ENCODE measurements at places on chromosomes 3 and 15. TPM values are rescaled to one million over a fixed set of nuclear protein-coding genes. Genes with fewer than 3 reads are reported as not detected.
A peak's percentile ranks its signal among the peaks of the same experiment; 100 is the strongest.

DNA sequence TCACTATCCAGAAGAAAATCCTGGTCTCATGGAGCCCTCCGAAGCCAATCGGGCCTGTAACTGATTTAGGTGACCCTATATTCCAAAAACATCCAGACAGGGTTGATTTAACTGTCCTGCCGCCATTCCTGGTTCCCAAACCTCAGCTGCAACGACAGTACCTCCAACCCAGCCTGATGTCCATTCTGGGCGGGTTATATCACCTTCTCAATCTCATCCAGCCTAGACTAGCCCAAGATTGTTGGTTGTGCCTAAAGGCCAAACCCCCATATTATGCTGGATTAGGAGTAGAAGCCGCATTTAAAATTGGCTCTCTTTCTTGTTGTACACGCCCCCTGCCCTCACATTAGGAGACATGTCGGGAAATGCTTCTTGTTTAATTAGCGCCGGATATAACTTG lies 36.7 kb downstream of the ZBTB11 start:
- no peaks in the 10 kb centered on the region for H3K4me1 ChIP-seq
- H3K4me3 ChIP-seq, result no peak overlapping the region
- DNase-seq, result no peak
- H3K36me3 ChIP-seq, result no peaks in the 10 kb centered on the region
- no peaks in the 10 kb centered on the region for H3K27me3 ChIP-seq
- H3K27ac ChIP-seq, result no peak overlapping the region

NTRK3 gene
- 0.57 TPM for total RNA-seq

GRCh38 chr3:25027650-25028049 lies 400.4 kb upstream of the RARB start:
- H3K27ac ChIP-seq, result no peak overlapping the region
- H3K36me3 ChIP-seq, result no peaks in the 10 kb centered on the region
- DNase-seq, result no peak

IMPG2 gene
- 0.52 TPM for total RNA-seq

GRCh38 chr3:127427666-127428065 lies 139.8 kb upstream of the PRR20G start:
- no peak overlapping the region for H3K27ac ChIP-seq
- no peaks in the 10 kb centered on the region for H3K4me1 ChIP-seq
- no peak overlapping the region for H3K4me3 ChIP-seq
- H3K27me3 ChIP-seq, result peaks cover 52% of the 10 kb centered on the region
- H3K36me3 ChIP-seq, result no peaks in the 10 kb centered on the region

DNA sequence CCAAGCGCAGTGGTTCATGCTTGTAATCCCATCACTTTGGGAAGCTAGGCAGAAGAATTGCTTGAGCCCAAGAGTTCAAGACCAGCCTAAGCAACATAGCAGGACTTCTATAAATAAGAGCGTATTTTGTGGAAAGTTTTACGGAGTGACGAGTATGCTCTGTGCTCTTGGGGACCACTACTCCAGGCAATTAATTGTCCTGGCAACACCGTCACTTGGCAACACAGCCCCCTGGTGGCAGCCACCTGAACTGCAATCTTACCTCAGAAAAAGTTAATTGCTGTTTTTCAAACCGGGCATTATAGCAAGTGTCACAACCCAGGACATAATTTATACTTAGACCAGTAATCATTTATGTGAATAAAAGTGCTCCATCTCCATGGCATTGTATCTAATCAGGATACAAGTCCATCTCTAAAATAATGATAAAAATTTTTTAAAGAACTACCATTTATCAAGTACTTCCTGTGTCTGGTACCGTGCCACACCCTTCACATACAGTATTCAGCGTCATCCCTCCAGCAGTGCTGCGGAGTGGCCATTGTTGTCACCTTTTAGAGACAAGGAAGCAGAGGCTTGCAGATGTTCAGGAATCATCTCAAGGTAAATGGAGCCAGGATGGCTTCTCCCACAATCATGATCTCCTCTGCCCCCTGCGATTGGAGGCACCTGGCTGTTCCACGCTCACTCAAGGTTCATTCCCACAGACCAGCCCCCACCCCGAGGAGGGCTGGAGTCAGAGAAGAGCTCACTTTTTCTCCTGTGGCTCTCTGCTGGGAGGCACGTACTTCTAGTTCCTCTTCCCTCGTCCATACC lies 34.5 kb downstream of the PLA2G4D start:
- H3K4me3 ChIP-seq, result no peak overlapping the region
- DNase-seq, result peak; percentile 61
- H3K27me3 ChIP-seq, result peaks cover 2% of the 10 kb centered on the region
- no peak overlapping the region for H3K27ac ChIP-seq
- H3K4me1 ChIP-seq, result peaks cover 4% of the 10 kb centered on the region
- H3K36me3 ChIP-seq, result no peaks in the 10 kb centered on the region

GRCh38 chr15:78615151-78615589 lies 5.6 kb downstream of the CHRNA3 start:
- H3K27ac ChIP-seq, result no peak overlapping the region
- no peak overlapping the region for H3K4me3 ChIP-seq
- H3K4me1 ChIP-seq, result peaks cover 19% of the 10 kb centered on the region
- DNase-seq, result no peak

ADIPOQ gene
- total RNA-seq, result not detected

DNA sequence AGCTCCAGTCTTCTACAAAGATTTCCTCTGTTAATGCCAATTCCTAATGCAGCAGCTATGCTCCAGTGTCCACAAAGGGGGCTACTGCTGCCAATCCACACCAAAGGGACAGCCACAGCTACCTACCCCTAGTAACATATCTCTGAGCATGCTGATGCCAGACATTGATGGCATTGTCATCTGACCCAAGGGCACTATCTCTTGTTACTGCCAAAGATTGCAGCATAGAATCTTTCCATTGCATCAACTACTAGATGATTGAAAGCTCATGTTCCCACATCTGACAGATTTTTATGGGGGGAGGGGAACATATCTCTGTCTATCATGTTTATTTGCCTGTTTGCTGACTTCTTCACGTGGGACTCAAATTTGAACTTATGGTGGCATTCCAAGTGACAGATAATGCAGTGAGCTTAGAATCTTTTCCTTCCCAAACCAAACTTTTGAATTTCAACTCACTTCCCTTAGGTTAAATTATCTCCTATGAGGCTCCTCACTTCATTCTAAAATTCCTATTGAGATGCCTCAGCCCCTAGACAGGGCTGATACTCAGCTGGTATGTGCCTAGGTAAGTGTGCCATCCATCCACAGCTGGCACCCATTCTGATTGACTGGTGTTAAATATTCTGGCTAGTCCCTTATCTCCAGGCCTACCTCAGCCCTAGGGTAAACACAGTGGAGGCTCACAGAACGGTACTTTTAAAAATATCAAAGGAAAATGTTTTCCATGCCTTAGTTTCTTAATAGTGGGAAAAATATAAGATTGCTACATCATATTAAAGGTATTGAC lies 100.3 kb downstream of the STRIT1 start:
- DNase-seq, result no peak
- no peaks in the 10 kb centered on the region for H3K27me3 ChIP-seq
- no peaks in the 10 kb centered on the region for H3K4me1 ChIP-seq
- H3K27ac ChIP-seq, result no peak overlapping the region
- H3K4me3 ChIP-seq, result no peak overlapping the region

ELL3 gene
- 3.2 TPM for total RNA-seq

DNA sequence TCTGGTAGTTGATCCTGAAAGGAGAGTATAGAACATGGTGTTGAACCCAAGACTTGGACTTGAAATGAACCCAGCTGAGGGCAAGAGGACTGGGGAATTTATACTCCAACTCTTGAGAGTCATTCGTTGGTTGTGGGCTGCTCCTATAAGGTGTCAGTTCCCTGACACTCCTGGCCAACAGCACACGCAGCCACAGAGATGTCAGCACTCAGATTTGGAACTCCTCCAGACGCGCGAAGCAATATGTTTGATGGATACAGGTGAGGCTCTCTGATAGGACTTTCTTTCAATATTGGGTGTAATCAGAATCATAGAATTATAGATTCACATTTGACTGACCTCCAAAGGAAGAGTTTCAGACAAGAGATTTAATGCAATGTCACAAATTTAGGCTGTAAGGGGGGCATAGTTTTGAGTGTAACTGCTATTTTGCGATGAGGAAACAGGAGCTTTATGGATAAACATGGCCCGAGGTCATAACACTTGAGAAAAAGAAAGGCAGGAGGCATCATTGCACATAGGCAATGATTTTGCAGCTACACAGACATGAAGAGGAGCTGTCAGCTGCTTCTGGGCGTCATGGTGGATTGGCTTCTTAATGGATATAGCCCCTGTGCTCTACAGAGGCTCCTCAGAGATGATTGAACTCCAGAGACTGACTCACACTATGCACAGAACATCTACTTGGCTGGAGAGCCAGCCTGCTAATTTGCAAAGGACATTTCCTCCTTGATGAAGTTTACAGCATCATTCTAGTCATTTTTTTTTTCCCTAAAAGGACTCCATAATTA lies 569.2 kb upstream of the RGMA start:
- no peak overlapping the region for H3K4me3 ChIP-seq
- no peaks in the 10 kb centered on the region for H3K27me3 ChIP-seq
- no peak overlapping the region for H3K27ac ChIP-seq
- no peaks in the 10 kb centered on the region for H3K36me3 ChIP-seq
- no peak for DNase-seq
- H3K4me1 ChIP-seq, result no peaks in the 10 kb centered on the region

DNA sequence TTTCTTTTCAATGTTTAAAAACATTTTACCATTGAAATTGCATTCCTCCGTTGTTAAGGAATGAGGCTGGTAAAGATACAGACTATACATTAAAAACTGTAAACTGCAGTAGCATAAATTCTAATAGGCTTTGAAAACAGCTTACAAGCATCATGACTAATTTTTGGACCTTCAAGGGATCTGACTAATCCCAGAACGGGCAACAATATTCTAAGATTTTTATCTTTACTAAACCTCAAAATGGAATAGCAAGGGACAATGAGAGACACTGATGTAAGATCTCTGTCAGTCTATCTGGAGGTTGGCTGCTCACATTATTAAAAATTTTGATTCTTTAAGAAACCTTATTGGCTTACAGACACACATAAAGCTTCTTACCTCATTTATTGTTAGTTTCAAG lies 74.7 kb downstream of the BTD start:
- H3K27ac ChIP-seq, result no peak overlapping the region
- no peak overlapping the region for H3K4me3 ChIP-seq
- no peak for DNase-seq
- peaks cover 39% of the 10 kb centered on the region for H3K36me3 ChIP-seq
- H3K27me3 ChIP-seq, result no peaks in the 10 kb centered on the region

DNA sequence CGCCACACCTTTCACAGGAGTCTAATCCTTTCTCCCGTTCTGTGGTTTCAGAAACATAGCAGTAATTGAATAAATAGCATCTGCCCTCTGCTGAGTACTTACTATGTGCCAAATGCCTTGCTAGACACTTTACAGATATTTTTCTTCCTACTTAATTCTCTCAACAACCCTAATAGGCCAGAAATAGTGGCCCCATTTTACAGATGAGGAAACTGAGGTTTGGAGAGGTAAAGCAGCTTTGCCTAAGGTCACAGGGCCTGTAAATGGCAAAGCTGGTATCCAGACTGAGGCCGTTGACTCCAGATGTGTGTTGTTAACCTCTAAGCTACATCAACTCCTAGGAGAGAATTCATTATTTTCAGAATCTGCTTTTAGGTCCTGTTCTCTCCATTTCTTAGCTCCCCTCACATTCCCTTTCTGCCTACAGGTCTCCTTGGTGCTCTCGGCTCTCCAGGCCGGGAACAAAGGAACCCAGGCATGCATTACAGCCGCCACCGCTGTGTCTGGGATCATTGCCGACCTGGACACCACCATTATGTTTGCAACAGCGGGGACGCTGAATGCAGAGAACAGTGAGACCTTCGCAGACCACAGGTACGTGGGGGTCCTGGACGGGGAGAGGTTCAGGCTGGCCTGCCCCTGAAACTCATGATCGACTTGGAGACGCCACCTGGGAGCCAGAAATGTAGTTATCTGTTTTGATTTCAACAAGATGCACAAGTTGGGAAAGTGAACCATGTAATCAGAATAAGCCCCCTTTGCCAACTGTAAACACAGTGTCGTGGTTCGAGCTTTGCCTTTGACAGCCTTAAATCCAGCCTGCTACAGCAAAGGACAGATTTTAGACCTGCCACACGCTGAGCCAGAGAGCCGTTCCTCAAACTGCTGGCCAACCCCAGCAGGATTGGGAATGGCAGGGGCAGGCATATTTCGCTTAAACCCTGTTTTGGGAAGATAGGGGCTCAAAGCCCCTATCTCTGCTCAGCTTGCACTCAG lies 246.5 kb upstream of the TPM1 start:
- no peaks in the 10 kb centered on the region for H3K4me1 ChIP-seq
- DNase-seq, result no peak
- no peaks in the 10 kb centered on the region for H3K27me3 ChIP-seq
- H3K36me3 ChIP-seq, result no peaks in the 10 kb centered on the region
- no peak overlapping the region for H3K4me3 ChIP-seq

OR5K2 gene
- not detected for total RNA-seq

DNA sequence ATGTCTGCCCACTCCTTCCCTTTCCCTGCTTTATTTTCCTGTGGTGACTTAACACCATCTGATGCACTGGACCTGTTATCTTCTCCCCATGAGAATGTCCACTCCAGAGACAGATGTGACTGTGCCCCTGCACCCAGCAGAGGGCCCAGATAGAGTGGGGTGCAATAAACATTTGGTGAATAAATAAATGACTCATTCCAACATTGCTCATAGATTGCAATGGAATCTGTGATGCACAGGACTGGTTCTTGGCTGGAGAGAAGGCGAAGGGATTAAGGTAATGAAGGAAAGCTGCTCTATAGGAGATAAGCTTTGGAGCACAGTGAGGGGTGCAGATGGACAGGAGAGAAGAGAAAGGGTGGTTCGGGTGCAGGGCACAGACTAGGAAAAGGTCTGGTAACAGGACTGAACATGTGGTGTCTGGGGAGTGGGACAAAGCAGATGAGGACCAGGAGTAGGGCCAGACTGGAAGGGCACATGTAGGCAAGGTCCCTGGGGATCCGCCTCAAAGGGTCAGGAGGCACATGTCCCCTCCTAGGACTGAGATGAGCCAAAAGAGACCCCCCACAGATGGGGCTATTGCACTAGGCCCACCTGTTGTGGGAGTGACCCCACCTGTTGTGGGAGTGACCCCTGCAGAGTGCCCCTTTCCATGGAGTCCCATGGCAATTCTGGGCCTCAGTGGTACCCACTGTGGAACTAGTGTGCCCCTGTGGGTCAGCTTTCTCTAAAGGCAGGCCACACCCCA lies 17.5 kb upstream of the POC1A start:
- no peak overlapping the region for H3K4me3 ChIP-seq
- no peak overlapping the region for H3K27ac ChIP-seq
- DNase-seq, result no peak

- no peak overlapping the region for H3K4me3 ChIP-seq
- no peaks in the 10 kb centered on the region for H3K36me3 ChIP-seq
- no peak overlapping the region for H3K27ac ChIP-seq
- no peak for DNase-seq
- peaks cover 9% of the 10 kb centered on the region for H3K4me1 ChIP-seq
Measured at GRCh38 chr3:193743702-193744047, 150.7 kb downstream of the OPA1 start.

DNA sequence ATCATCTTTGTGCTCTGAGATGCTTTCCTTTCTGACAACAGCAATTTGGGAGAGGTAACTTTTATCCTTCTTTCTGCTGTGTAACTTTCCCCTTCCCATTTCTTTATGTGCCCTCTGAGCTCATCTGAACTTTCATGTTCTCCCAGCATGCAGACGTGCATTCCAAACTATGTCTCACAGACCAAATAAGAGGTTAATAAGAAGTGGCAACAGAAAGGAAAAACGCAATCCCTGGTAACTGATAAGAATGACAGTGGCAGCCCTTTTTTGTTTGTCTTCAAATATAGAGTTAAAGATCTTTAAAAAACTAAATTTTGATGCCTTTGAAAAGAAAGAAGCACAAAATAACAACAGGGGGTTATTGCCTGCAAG lies 533.4 kb downstream of the FOXP1 start:
- H3K36me3 ChIP-seq, result peaks cover 68% of the 10 kb centered on the region
- no peak for DNase-seq
- no peak overlapping the region for H3K27ac ChIP-seq
- H3K4me1 ChIP-seq, result peaks cover 22% of the 10 kb centered on the region

Data from thymus (tissue), 14 donors.